ENCODE measurements at places on chromosomes 4 and X. TPM values are rescaled to one million over a fixed set of nuclear protein-coding genes. Genes with fewer than 3 reads are reported as not detected.

DNA sequence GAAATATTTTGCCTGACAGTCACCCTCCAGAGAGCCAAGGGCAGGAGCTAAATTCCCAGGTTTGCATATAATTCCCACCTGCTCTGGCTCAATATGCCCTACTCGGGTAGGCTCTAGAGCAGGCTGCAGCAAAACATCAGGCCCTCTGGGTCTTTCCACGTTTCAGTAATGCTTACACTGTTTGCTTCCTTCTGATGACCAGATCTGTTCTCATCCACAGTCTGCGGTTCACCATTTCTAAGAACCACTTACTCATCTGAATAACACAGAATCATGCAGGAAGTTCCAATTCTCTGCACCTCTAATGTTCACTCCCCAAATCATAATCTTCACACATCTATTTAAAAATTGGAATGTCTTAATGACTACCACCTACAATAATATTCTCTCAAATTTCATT is 141.4 kb downstream of the PPP3CA start:
- no peak for DNase-seq

USP17L5 gene
- not detected for polyA plus RNA-seq

SLC25A31 gene
- not detected for polyA plus RNA-seq

KLHL13 gene
- 69.3 TPM for polyA plus RNA-seq

- DNase-seq: no peak
Observed at GRCh38 chr4:107906458-107907100, 24.8 kb upstream of the CYP2U1 start.

GRCh38 chr4:1042352-1043055 is 31.1 kb downstream of the FGFRL1 start:
- no peak for DNase-seq

DNA sequence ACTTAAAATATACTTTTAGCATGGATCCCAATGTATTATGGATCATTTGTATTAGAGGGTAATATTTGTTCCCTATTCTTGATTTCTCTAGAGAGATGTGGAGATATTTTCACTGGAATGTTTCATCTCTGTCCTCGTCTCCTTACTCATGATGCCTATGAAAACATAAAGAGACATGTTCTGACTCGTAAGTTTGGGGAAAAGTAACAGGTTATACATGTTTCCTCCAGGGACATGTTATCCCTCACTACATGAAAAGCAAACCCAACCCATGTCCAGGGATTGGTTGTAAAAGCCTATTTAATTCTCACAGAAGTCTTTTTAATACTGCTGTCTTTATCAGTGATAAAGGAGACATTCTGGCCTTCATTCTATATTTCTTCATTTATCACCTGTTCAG is 621.4 kb downstream of the GABRG1 start:
- no peak for DNase-seq

- peak; percentile 84 for DNase-seq
Observed at GRCh38 chrX:79170476-79171035, 26.1 kb downstream of the GPR174 start.

DNA sequence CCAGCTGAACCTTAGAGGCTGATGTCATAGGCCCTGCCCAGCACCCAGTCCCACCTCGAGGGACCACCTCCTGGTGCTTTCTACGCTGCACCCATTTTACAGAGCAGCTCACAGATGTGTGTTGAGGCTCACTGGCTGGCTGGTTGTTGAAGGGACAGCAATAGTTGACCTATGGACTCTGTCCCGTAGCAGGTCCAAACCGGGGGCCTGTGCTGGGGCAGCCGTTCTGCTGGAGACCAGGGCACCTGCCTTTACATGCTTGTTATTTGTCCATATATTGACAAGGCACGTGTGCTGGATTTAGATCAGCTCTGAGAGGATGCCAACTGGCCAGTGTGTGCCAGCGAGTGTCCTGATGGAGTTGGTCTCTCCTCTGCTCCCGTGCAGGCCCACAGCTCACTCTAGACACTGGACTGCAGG is 58.1 kb downstream of the TNIP2 start:
- no peak for DNase-seq

DNA sequence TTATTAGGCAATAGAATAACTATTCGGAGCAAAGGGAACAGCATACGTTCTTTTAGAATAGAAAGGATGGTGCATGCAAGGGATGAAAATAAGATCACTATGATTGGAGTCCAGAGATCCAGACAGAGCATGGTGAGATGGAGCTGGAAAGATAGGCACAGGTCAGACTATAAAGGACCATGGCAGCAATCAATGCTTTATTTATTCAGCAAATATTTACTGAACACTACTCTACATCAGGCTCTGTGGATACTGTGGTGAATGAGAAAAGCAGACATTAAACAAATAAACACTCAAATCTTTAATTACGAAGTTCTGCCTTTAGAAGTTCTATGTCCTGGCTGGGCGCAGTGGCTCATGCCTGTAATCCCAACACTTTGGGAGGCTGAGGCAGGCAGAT is 44.7 kb upstream of the ACSL4 start:
- DNase-seq: no peak

GRCh38 chrX:43940816-43941474 is 32.2 kb downstream of the NDP start:
- DNase-seq: no peak

DNA sequence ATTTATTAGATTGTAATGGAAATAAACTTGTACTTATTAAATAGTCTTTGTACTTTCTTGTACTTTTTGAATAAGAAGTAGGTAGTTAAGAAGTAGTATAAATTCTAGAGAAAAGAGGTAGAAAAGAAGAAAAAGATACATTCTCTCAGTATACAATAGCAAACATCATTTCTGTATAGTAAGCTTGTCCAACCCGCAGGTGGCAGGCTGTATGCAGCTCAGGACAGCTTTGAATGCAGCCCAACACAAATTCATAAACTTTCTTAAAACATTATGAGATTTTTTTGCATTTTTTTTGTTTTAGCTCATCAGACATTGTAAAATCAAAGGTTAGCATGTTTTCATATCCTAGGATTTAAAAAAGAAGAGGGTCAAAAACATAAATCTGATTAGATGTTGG is 441.6 kb downstream of the DTHD1 start:
- no peak for DNase-seq

NLRP2B gene
- polyA plus RNA-seq: not detected

- no peak for DNase-seq
Observed at GRCh38 chr4:81255524-81255923, 40.5 kb upstream of the PRKG2 start.

TKTL1 gene
- 0.35 TPM for polyA plus RNA-seq

GRCh38 chr4:14066979-14067378 is 439.5 kb upstream of the BOD1L1 start:
- no peak for DNase-seq

PNMA5 gene
- polyA plus RNA-seq: not detected

DNA sequence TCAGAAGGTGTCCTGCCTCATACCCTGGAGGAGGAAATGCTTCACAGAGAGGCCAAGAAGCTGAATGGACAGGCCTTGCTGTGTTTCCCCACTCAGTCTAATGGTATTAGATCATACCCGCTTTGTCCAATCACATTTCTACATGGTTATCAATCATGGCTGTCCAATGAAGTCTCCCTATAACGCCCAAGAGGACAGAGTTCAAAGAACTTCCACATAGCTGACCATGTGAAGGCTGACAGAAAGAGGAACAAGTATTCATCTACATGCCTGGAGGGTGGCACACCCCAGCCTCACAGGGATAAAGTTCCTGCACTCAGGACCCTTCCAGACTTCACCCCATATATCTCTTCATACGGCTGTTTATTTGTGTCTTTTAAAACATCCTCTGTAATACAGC is 123.4 kb downstream of the MANBA start:
- no peak for DNase-seq

CLOCK gene
- polyA plus RNA-seq: 12.3 TPM
